ENCODE measurements at places on chromosomes 2 and 18.
A peak's percentile ranks its signal among the peaks of the same experiment; 100 is the strongest.

- peak; percentile 71 for DNase-seq
These were observed 20.8 kb downstream of the SP140L start for GRCh38 chr2:230347659-230348305.

- no peak for DNase-seq
These were observed 6.5 kb downstream of the RNF103 start for GRCh38 chr2:86617153-86617552.

- no peak for DNase-seq
These were observed 45.1 kb downstream of the COL5A2 start for GRCh38 chr2:189134485-189134884.

- no peak for DNase-seq
These were observed 201.9 kb upstream of the TRIB2 start for GRCh38 chr2:12514631-12515437.
